ENCODE measurements at places on chromosomes 7 and 10.

- no peak for DNase-seq
Observed at GRCh38 chr7:66150471-66150870, 35.8 kb downstream of the CRCP start.

DNA sequence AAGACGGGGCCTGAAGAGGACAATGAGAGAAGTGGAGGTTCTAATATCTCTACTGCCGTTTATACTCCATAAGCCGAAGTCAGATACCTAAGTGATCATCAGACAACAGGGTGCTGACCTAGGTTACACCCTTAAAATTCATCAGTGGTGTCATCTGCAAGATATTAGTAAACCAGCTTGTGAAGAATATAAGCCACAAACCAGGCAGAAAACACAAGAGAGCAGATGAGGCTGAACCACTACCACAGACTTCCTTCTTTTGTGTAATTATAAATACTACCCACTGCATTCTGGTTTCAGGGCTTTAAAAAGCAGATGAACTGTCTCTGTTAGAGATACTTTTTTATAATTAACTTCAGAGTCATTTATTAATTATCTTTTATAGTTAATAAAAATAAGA lies 69.0 kb upstream of the LRRC17 start:
- DNase-seq = no peak

GRCh38 chr10:74310652-74311257 lies 159.7 kb downstream of the ADK start:
- DNase-seq = no peak

- DNase-seq = no peak
Observed at GRCh38 chr7:121447243-121447910, 51.3 kb upstream of the FAM3C start.

DNA sequence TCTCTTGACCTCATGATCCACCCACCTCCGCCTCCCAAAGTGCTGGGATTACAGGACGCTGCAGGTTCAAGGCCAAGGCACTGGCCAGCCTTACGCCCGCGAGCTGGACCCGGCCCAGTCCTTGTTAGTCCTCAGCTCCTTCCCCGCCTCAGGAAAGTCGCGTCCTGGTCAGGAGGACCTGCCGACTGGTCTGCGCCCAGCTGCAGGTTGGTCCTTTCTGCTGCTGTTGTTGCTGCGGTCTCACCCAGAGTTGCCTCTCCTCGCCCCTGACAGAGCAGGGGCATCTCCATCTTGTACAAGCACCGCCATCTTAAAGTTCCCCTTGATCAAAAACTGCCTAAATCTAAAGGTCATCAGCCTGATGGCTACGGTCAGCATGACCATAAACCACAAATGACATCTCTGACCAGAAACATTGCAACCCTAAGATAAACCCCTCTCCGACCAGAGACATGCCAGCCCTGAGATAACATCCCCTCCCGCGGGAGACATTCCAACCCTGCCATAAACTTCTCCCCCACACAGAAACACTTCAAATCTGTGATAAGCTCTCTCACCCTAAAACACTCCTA lies 13.9 kb upstream of the BMS1 start:
- DNase-seq = no peak

- peak; percentile 13 for DNase-seq
Observed at GRCh38 chr7:85023066-85023712, 163.7 kb downstream of the SEMA3D start.

GRCh38 chr10:21655236-21655635 lies 121.2 kb downstream of the MLLT10 start:
- DNase-seq = no peak

DNA sequence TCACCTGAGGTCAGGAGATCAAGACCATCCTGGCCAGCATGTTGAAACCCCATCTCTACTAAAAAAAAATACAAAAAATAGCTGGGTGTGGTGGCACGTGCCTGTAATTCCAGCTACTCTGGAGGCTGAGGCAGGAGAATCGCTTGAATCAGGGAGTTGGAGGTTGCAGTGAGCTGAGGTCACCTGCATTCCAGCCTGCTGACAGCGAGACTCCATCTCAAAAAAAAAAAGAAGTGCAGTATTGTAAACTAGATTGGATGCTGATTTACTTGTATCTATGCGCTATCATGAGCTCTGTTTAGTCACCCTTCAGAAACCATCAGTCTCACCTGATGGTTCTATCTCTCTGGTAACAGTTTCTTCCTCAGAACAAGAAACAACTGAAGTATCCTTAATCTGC lies 13.8 kb downstream of the ZSCAN21 start:
- no peak for DNase-seq

GRCh38 chr7:43533801-43534479 lies 49.0 kb upstream of the STK17A start:
- DNase-seq = no peak

GRCh38 chr10:101686133-101686925 lies 8.6 kb downstream of the FBXW4 start:
- no peak for DNase-seq

DNA sequence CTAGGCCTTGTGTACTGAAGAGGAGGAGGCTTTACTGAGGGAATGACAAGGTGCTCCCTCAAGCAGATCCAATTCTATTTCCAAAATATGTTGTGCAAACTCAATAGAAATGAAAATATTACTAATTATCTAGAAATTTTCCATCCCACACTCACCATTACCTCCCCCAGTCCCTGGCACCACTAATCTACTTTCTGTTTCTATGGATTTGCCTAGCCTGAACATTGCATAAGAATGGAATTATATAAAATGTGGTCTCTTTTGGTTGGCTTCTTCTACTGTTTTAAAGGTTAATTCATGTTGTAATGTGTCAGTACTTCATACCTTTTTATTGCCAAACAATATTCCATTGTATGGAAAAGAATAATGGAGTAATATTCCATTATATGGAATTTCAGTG lies 18.7 kb upstream of the NUB1 start:
- no peak for DNase-seq

Data from central memory CD4-positive, alpha-beta T cell (primary cell).